ENCODE measurements at places on chromosomes 11 and 22.

DNA sequence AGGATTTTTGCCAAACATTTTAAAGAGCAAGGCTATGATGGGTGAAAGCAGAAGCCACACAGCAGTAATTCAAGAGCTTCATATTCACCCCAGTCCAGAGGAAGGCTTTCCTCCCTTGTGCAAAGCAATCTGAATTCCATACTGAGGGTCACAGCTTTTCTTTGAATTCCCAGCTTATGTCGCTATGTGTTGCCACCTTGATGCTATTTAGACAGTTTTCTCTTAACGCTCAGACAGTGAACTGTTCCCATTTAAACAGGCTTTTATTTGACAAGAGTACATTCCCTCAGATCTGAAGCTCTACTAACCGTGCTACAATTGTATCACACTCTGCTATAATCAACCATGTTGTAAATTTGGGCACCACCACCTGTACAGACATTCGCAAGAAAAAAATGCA is 279.7 kb downstream of the CADM1 start:
- no peak for DNase-seq

GRCh38 chr11:19769820-19770219 is 57.2 kb downstream of the NAV2 start:
- DNase-seq: no peak

GRCh38 chr11:87560352-87560751 is 522.6 kb downstream of the TMEM135 start:
- DNase-seq: no peak

- no peak for DNase-seq
Observed at GRCh38 chr11:1566381-1567051, 5.6 kb downstream of the DUSP8 start.

- no peak for DNase-seq
Observed at GRCh38 chr11:46296528-46297448, 19.3 kb downstream of the CREB3L1 start.

GRCh38 chr11:114774599-114775361 is 96.5 kb downstream of the NXPE2 start:
- peak; percentile 58 for DNase-seq

- no peak for DNase-seq
Observed at GRCh38 chr11:94049351-94049750, 28.2 kb downstream of the HEPHL1 start.

DNA sequence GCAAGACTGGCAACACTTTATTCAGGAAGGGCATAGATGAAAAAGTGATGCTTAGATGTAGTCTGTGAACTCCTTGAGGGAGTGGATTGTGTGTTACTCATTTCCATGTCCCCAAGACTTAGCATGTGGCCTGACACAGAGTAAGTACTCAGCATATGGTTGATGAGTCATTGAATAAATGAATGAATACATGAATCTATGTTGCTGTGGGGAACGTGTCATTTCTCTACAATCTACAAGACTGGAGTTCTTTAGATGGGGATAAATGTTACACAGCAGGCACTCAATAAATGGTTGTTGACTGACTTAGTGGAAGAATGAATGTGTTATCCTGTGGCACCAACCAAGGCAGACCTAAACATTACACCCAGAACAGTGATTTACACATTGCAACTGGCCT is 17.9 kb downstream of the BPIFC start:
- no peak for DNase-seq

DNA sequence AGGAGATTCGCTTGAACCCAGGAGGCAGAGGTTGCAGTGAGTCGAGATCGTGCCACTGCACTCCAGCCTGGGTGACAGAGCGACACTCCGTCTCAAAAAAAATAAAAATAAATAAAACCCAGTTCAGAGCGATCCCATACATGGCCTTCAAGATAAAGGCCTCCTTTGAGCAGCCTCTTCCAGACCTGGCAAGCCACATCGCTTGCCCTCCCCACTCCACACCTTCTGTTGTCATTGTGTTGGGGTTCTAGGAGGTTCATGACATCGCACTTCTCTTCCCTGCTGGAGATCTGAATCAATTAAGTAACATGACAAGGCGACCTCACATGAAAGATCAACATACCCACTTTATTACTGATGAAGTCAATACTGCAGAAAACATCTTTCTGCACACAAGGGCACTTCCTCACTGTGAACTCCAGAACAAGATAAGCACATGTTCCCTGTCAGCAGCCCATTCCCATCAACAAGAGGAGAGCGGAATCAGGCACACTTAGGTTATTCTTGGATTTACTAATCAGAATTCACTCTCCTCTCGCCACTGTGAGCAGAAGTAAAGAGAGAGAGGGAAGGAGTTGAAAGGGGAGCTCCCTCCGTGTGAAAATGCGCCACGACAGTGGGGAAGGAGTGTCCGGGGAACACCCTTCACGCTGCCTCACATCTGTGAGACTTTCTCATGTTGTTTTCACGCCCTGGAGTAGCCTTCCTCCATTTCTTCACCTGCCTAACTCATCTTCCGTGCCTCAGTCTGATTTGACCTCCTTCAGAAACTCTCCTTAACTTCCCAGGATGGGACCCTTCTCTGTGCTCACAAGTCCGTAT is 38.3 kb downstream of the SC5D start:
- no peak for DNase-seq
